Choroid plexus epithelial cell (primary cell): ENCODE measurements at places on chromosomes 7 and 10.
A peak's percentile ranks its signal among the peaks of the same experiment; 100 is the strongest.

- no peak for DNase-seq
Measured at GRCh38 chr10:102405108-102405571, 9.6 kb downstream of the NFKB2 start.

- no peak for DNase-seq
Measured at GRCh38 chr7:35258125-35258867, 4.4 kb upstream of the TBX20 start.

DNA sequence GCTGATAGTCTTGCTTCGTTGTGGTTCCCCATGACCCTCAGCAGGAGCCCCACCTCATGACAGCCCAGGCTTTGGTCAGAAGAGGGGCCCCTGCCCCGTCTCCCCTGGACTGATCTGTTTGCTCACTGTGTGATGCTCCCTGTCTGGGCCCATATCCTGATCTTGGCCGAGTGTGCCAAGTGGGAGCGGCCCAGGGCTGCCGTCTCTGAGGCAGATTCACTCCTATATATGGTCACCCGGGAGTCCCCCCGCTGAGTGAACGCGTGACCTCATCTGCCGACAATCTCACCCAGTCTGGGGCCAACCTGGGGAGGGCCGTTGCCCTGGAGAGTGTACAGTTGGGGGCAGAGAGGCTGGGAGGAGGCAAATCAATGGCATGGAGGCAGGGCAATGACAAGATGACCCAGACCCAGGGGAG, 34.5 kb downstream of the PPIF start:
- DNase-seq: peak; percentile 93

- DNase-seq: peak; percentile 24
Measured at GRCh38 chr7:121330053-121330833, 1.4 kb downstream of the WNT16 start.

DNA sequence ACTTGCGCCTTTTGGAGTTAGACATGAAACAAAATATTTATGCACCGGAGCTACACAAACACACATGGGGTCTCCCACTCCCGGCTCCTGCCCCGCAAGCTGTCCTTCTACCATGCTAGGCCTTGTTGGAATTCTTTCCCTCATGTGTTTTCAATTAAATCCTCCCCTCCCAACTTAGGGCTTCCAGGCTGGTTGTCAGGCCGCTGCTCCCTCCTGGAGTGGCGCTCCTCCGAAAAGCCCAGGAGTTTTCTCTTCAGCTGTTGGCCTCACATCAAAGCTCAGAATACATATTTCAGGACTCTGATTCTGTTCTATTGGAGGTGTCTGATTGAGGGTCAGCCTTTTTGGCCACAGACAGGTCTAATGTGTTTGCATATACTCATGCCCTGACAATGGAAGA, 113.3 kb downstream of the FANK1 start:
- DNase-seq: no peak

GRCh38 chr10:94131885-94132284, 138.2 kb downstream of the PLCE1 start:
- DNase-seq: peak; percentile 65

DNA sequence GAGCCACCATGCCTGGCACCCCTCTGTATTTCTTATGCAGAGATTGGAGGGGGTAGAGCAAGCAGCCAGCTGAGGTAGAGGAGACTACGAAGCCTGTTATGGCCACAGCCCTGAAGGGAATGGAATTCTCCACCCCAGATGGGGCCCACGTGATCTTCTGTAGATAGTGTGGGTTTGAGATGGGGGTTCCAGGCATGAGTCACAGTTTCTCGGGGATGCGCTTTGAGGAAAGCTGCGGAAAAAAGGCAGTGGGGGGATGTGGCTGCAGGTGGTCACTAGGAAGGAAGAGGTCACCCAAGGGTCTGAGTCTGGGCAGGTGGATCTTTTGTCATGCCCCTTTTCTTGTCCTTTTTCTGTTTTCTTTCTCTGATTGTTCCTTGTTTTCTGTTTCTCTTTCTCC, 11.5 kb downstream of the FAM131B start:
- no peak for DNase-seq

DNA sequence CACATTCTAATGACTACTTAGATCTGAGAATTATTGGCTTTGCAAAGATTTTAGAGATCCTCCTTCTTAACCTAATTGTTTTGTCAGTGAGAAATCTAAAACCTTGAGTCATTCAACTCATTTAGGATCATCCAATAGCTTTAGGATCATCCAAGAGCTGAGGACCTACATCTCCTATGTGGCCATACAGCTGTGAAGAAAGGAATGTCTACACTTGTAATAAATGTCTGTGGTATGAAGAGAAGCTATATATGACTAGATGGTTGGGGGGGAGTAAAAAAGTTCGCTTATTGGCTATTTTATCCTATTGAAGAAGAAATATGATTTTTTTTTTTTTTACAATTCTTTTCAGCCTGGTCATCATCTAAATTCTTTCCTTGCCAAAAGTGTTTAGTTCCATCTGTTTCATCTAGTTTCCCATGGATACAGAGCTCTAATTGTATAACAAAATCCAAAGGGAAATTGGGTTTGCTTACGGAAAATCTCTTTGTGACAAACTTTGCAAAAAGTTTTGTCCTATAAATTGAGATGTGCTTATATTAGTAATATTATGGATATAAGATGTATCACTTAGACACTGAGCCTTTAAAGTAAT, 196.7 kb downstream of the PRKG1 start:
- DNase-seq: no peak

DNA sequence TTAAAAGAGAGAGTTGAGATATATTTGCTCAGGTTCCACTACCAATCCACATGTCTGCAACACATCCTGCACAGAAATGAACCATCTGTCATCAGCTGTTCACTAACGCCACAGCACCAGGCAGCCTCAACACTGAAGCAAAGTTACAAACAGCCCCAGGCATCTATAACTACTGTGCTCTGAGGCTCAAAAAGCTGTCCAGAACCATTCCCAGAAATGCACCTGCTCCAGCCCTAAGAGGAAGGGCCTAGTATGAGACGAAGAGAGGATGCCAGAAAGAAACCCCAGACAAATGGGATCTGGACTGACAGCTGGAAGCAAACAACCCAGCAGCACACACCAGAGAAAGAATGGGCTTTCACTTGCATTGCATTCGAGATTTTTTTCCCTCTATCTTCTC, 159.3 kb downstream of the ELMO1 start:
- DNase-seq: no peak

GRCh38 chr7:119197172-119197876, 972.8 kb downstream of the ANKRD7 start:
- DNase-seq: no peak

GRCh38 chr7:99920149-99920548, 819 bp upstream of the TRIM4 start:
- peak; percentile 14 for DNase-seq

DNA sequence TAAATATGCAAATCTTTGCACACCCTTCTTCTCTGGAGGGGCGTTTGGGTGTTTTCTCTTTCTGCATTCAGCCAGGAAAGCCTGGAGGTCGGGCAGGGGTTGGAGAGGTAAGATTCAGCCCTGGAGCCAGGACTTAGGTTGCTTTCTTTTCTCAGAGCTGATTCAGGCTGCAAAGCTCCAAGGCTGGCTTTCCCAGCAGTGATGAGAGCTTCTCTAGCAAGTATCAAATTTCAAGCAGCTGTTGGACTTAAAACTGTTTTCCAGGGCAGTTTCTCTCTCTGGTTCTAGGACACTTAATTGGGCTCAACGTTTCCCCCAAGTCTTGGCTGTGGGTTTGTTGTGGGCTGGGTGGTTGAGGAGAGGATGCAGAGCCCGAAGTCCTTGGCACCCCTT, 608 bp downstream of the AKR1B10 start:
- peak; percentile 89 for DNase-seq

DNA sequence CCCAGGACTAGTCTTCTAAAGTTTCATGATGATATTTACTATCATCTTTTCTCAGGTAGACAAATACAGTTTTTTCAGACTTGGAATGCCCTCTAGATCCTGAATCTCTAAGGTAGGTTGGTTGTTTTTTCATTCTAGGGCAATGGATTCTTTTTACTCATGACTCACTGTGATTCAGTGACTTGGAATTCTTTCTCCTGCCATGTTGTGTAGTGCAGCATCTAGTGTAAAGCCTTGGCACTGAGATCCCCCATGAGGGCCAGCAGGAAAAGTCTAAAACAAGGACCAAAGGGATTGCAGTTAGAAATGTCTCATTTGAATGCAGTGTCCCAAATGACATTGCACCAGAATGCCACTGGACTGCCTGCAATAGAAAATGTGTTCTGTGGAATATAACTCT, 430.4 kb downstream of the NEBL start:
- DNase-seq: peak; percentile 63

- no peak for DNase-seq
Measured at GRCh38 chr7:69510114-69510513, 88.2 kb upstream of the AUTS2 start.

- peak; percentile 68 for DNase-seq
Measured at GRCh38 chr7:23471106-23471859, 992 bp upstream of the IGF2BP3 start.

DNA sequence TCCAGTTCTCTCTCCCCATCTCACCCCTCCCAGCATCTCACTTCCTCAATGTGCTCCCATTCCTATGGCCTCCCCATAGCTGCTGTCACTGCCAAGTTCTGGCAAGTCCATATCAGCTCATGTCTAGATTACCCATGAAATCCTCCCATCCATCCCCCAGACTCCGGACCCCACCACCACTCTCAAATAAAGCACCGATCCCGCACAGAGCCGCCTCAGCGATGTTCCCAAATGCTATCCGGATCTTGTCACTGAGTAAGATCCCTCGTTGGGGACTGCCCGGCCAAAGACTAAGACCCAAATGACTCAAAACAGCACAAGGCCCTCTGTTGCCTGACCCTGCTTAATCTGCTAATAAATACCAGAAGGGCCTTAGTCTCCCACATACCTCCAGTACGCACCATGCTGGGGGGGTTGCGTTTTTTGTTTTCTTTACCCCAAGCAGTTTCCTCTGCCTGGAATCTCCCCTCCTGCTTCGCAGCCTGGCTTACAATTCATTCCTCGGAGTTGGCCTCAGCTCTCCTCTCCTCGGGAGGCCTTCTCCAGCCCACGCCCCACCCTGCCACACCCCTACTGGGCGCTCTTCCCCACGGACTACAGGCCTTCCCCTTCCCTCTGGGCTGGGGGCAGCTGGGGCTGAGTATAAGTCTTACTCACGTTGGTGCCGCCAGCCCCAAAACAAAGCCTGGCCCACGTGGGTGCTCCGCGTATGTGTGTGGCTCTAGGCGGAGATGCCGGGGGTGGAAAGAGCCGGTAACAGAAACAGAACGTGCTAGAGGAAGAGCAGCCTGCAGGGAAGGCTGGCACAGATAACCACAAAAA, 1.8 kb upstream of the DUSP5 start:
- DNase-seq: peak; percentile 97

- DNase-seq: no peak
Measured at GRCh38 chr10:27536437-27536836, 32.3 kb downstream of the RAB18 start.

DNA sequence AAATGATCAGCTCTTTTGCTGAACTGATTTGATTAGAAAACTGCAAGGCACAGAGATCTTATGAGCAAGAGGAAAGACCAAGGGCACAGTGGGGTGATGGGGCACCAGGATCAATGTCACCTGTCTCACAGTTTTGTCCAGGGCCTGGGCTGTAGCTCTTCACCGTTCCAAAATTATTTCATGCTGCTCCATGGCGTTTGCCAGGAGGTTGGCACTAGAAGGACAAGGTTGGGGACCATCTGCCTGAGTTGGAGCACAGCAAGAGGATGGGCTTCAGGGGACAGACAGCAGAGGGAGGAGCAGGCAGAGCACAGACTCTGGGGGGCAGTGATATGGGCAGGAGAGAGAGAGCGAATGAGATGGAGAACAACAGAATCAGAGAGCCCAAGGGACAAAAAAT, 17.5 kb upstream of the FRA10AC1 start:
- DNase-seq: no peak

DNA sequence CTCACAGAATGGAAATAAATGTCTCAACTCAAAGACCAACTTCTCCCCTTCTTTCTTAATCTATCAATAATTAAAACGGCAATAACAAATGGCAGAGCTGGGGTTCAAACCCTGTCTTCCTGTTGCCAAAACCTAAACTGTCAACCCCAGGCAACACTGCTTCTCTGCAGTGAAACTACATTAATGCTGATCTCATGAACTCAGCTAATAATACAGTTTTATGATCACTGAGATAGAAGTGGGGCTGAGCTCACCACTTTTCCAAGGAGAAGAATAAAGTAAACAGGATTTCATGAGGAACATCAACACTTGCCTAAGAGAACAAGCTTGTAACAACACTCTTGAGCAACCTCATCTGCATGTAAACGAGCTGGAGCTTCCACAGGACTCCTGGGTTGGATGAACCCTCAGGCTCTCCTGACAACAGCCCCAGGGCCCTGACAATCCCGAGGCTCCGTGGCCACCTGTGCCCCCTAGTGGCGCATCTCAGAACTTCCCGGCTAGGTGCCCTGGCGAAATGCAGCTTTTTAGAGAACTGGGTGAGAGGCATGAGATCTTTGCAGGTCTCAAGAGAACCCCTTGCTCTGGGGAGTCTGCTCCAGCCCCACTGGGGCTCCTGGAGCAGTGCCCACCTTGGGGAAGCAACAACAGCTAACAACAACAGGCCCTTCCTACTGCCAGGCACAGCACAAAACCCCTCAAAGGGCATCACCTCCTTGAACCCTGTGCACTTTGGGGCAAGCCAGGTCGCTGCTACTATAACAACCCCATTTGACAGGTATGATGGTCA, 169.3 kb downstream of the SH3PXD2A start:
- peak; percentile 78 for DNase-seq

DNA sequence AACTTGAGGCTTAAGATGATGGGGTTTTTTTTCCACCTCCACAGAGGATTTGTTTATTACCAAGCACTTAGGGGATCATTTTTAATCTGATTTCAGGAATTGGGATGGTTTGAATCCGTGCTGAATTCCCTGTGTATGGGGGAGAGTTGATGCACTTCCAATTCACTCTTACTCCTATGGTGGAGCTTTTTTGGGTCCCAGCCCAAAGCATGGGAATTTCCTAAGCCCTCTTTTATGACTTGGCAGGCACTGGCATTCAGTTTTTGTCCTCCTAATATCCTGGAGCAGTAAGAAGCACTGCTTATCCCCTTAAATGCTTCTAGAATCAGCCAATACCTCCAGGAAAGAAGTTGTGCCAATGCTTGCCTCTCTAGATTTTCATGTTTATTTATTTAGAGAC, 78.7 kb downstream of the HYCC1 start:
- no peak for DNase-seq

DNA sequence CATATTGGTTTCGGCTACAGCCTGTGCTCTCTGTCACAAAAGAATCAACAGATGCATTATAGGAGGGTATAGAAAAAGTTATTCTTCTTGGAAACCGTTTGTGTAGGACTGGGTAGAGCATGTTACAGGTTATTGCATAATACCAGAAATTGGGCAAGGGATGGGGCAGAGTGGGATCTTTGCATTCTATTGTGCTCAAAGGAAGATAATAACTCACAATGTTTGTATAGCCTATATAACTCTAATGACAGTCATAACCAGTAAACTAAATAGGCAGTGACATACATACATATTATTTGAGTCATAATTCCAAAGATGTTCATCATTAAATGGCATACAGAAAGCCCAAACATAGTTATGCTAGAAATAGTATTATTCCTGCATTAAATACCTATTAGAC, 179.7 kb downstream of the XPNPEP1 start:
- DNase-seq: no peak

DNA sequence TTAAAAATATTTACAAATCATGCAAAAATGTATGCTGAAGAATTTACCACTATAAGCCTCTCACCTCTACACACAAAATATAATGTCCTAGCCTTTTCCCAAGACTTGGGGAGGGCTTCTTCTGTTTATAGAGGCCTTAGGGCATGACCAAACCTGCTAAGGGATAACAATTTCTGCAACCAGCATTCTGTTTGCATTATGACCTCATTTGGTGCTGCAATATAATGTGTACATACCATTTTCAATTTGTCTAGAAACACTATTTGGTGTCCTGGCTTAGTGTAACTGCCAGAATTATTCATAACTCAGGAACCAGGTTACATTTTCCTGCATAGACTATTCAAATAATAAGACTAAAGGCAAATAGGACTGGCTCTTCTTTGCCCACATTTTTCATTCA, 446.6 kb upstream of the SORCS1 start:
- peak; percentile 35 for DNase-seq
